ENCODE measurements at places on chromosomes 12 and 14.

GRCh38 chr12:43805860-43806736 is at the start of gene TWF1:
Gene TWF1 (minus strand): TSS chr12:43806317. CDS start chr12:43806245, 72 bp downstream.
- DNase-seq = peak; percentile 67

DNA sequence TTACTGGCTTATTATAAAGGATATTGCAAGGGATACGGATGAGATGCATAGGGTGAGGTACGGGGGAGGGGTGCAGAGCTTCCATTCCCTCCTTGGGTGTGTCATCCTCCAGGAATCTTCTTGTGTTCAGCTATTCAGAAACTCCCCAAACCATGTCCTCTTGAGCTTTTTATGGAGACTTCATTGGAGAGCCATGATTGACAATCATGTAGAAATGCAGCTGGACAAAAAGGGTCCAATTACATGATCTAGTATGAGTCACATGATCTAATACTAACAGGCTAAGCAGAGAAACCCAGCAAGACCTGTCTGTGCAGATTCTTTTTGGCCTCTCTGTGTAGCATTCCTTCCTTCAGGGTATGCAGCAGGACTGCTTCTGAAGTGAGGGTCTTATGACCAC is 23.9 kb upstream of the FLVCR2 start:
- DNase-seq = no peak

DNA sequence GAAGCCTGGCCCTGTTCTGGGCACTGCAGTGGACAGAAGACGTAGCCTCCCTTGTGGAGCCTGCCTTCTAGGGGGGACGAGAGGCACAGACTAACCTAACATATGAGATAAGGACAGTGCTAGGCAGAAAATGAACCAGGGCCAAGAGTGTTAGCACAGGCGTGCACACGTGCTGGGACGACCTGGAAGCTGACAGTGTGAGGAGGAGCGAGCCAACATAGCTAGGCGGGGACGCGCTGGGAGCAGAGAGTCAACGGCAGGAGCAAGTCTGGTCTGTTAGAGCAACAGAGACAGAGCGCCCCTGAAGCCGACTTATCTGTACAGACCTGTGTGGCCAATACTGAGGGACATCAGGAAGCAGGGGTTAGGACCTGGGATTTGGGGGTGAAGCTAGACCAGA is 8.0 kb downstream of the PXMP2 start:
- DNase-seq = no peak

GRCh38 chr14:64877846-64878245 is 1.9 kb downstream of the SPTB start:
- DNase-seq = no peak

- no peak for DNase-seq
Observed at GRCh38 chr12:107331912-107332311, 238.6 kb upstream of the CRY1 start.

- no peak for DNase-seq
Observed at GRCh38 chr14:45194964-45195363, 58.0 kb downstream of the MIS18BP1 start.

DNA sequence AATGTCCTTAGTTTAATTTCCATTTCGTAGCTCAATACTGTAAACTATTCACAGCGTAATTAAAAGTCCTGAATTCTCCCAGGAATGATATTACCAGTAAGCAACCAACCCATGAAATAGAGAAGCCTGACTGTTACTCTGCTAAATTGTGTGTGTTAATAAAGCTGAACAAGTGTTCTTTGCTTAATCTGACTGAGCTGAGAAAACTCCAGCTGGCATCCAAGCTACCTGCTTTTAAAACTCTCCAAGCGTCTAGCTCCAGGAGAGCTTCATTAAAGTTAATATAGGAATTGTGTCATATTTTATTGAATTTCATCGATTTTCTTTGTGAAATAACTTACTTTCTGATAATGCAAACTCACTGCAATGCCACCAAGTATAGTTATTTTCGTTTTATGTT is 524.4 kb downstream of the SLC16A7 start:
- no peak for DNase-seq

DNA sequence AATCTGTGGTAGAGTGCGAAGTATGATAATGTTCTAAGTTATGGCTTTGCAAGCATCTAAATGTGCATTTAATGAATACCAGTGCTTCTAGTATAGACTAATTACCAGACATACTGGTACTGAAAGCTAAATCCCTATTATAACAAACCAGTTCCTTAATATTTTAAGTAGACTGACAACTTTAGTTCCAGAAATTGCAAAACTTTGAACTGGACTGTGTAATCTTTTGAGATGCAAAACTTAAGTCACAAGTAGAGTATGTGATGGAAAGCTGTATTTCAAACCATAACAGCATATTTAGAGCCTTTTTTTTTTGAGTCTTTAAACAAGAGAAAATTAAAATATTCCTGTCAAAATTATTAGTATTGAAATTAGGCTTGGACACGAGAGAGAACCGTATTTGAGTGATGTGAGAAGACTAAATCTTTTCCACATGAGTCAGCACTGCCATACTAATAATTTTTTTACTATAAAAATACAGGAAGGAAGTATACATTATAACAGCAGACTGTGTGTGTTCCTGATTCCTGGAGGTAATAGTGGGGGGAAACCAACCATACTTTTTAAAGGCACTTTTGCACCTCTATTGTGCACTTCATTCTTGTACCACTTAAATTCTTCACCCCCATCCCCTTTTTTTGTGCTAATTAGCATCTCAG is 45.5 kb downstream of the PPM1A start:
- DNase-seq = no peak

DNA sequence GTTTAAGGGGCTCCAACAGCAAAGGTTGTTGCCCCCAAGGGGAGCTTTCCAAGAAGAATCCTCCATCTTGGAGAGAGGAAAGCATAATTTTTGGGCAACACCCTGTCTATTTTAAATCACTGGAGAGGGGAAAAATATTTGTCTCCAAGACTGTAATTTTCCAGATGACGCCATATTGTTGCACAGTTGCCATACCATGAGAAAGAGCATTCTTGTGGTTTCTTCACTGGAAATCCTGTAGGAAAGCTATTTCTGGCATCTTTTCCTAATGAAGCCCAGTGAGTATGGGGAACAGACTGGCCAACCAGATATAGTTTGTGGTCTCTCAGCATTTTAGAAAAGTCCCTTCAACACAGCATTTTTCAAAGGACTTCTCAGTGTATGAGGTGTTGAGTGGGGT is 88.1 kb upstream of the MANSC4 start:
- DNase-seq = no peak

DNA sequence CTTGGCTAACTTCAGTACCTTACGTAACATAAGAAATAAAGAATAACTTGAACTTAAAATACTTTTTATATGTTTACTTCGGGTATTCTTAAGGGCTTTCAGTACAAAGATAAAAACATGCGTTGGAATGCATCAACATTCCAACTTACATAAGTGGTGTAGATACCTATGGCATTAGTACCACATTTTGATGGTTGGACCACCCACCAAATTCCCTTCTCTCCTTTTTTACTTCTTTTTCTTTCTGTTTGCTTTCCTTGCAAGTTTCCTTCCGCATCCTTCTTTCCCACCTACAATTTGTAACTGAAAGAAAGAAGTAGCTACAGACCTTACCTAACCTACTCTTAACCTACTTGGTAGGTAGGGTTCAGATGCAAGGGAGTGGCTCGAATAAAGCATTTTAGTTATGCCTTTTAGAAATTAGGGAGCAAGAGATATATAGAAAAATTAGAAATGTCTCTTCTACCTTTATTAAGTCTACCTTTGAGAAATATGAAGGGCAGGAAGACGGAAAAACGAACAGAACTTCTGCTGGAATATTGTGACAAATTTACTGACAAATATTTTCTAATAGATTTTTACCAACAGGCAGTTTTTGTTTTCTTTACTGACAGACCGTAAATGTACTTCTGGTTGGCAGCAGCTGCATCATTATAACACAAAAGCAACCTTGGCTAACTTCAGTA is 2.1 kb upstream of the ARHGAP5 start:
- DNase-seq = no peak

- DNase-seq = no peak
Observed at GRCh38 chr14:57979376-57980048, 113.6 kb upstream of the SLC35F4 start.

DNA sequence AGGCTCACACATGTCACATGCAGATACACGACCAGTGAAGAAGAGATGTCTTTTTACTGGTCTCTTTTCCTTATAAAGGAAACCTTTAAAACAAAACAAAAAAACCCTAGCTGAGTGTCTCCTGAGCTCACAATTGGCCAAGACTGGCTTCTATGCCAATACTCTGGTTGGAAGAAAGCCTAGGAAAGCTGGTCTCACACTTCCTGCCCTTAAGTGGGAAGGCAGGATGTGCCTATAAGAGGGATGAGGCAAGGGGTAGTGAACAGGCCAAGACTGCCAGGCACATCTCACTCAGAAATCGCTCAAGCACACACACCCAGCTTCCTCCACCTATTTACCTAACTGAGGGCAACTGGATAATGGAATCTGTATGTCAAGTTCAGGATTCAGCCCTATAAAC is 50.0 kb downstream of the SOCS2 start:
- DNase-seq = no peak

DNA sequence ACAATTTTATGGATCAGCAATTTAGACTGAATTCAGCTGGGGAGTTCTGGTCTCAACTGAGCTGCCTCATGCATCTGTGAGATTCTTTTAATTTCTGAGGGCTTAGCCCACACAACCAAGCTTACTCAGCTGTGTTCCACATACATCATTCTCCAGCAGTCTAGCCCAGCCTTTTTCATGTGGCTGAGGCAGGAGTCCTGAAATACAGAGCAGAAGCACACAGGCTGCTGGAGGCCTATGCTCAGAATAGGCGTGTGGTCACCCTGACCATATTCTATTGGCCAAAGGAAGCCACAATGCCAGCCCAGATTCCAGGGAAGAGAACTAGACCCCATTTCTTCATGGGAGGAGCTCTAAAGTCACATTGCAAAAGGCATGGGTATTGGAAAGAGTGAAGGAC is 72.3 kb upstream of the DHRS4 start:
- DNase-seq = no peak

- DNase-seq = no peak
Observed at GRCh38 chr12:132488127-132489077, 1.5 kb upstream of the FBRSL1 start.

DNA sequence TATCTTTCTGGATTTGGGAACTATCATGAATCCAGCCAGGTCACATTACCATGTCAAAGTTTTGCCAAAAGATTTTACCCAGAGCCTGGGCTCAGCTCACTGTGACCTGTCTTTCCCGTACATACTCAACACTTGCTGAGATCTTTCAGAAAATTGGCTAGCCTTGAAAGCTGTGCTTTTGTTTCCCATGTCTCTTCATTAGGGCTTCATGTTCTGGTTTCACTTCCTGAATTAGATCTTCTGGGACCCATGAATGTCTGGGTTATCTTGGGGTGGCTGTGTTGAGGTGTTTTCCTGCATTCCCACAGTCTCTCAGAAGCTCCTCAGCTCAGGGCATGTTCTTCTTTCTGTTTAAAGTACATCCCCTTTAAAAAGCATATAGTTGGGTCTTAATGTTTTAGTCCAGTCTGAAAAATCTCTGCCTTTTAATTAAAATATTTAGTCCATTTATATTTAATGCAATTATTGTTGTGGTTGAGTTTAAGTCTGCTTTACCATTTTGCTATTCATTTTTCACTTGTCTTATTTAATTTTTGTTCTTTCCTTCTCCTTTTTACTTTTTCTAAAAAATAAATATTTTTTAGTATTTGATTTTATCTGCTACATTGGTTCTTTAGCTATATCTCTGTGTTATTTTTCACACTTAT is 242.7 kb downstream of the VRK1 start:
- DNase-seq = no peak

- no peak for DNase-seq
Observed at GRCh38 chr12:29234965-29235626, 86.0 kb downstream of the FAR2 start.

GRCh38 chr14:22610931-22611330 is 12.8 kb downstream of the ABHD4 start:
- DNase-seq = no peak

- no peak for DNase-seq
Observed at GRCh38 chr14:20386276-20386855, 26.9 kb downstream of the TEP1 start.

GRCh38 chr12:104064842-104065427 is 604 bp downstream of the HCFC2 start:
- no peak for DNase-seq

- no peak for DNase-seq
Observed at GRCh38 chr12:48311313-48311712, 39.4 kb downstream of the ZNF641 start.

DNA sequence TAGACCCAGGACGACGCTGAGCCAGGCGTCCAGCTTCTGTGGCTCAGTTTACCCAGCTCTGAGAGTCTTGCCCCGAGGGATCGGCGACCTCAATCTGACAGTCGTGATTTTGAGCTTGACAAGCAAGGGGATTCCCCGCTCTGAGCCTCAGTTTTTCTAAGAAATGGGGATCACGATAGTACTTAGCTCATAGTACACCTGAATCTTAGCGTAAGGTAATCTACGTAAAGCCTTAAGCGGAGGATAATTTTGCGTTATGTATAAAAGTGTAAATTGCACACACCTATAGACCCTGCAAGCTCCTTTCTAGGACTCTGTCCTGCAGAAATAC is 285 bp downstream of the MVK start:
- no peak for DNase-seq

GRCh38 chr14:68807148-68807600 is 14.3 kb upstream of the ZFP36L1 start:
- no peak for DNase-seq

- no peak for DNase-seq
Observed at GRCh38 chr12:122022393-122023338, 982 bp downstream of the BCL7A start.

- no peak for DNase-seq
Observed at GRCh38 chr14:32015166-32015565, 61.9 kb upstream of the ARHGAP5 start.

- no peak for DNase-seq
Observed at GRCh38 chr12:67323007-67323406, 53.8 kb downstream of the CAND1 start.

- no peak for DNase-seq
Observed at GRCh38 chr14:32134448-32135097, 57.5 kb downstream of the ARHGAP5 start.

DNA sequence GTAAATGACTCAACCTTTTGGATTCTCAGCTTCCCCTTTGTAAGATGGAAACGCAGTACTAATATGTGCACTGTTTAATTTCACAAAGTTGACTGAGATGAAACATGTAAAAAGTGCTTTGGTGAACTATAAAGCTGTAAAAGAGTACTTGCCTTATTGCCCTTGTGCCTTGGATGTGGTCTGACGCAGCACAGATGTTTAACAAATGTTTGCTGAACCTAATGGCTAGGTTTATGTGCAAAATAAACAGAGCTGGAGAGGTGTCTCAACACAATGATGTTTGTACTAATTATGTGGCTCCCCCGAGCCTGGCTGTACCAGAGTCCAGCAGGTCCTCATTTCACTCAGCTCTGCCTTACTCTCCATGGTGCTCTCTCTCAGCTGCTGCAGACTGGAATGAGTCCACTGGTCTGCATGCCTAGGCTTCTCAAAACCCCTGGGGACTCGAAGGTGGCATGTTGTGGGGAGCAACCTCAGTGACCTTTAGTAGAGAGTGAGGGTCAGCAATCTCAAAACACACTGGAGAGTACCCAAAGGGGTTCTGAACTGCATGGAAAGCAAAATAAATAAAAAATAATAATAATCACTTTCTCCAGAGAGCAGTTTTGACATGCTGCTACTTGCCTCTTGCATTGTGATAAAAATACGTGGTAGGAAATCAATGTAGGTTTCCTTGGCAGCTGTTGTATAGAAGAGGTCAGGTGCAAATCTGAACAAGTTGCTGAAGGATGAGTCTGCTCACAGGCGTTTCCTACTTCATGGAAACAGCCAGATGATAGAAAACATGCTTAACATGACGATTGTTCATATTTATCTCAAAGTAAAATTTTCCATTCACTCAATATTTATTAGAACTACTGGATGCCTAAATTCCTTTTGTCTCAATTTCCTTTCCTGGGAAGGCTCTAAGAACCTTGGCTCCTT is 8.5 kb upstream of the AMIGO2 start:
- no peak for DNase-seq
